ENCODE measurements at places on chromosomes 6 and 20.

DNA sequence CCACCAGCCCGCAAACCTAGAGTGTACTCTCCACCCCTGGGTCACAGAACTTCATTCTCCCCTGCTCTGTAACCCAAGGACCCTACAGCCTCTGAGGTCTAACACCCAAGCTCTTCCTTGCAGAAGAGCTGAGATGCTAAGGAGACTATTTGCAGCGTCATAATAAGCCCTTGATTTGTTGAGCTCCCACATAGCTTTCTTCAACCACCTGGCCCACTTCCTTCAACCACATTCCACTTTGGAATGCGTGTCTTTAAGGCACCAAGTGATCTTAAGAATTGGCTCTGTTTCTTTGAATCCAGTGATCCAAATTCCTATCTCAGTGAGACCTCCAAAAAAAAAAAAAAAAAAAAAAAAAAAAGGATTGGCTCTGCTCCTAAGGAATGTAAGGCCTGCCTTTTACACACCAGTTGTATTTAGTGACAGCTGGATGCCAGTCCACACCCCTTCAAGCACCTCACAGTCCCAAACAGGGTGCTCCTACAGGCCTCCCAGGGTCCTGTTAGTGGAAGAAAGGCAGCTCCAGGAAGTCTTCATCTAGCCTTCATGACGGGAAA, 106.2 kb downstream of the UBE3D start:
- peaks cover 2% of the 10 kb centered on the region for H3K4me1 ChIP-seq
- H3K4me3 ChIP-seq, result no peak overlapping the region
- H3K27me3 ChIP-seq, result no peaks in the 10 kb centered on the region
- H3K27ac ChIP-seq, result no peak overlapping the region
- DNase-seq, result no peak

GRCh38 chr6:158121335-158121734, 46.7 kb downstream of the SERAC1 start:
- no peak overlapping the region for H3K4me3 ChIP-seq
- peaks cover 3% of the 10 kb centered on the region for H3K36me3 ChIP-seq
- no peak overlapping the region for H3K27ac ChIP-seq
- no peaks in the 10 kb centered on the region for H3K4me1 ChIP-seq

DNA sequence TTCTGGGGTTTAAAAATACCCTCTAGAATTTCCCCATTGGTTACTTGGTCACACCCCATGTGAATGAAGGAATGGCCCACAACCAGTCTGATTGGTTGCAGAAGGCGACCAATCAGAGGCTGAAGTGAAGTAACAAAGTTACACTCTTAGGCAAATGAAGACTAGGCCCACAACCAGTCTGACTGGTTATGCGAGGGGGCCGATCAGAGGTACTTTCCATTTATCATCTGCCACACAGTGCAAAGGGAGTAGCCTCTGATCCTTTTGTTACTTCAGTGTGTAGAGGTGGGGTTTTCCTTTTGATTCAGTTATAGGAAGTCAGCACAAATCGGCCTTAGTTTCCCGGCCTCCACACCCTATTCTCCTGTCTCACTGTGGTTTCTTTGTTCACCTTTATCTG, 61.2 kb upstream of the SGK1 start:
- no peak for DNase-seq
- H3K36me3 ChIP-seq, result no peaks in the 10 kb centered on the region
- no peak overlapping the region for H3K4me3 ChIP-seq
- no peaks in the 10 kb centered on the region for H3K27me3 ChIP-seq
- H3K4me1 ChIP-seq, result peaks cover 4% of the 10 kb centered on the region

DNA sequence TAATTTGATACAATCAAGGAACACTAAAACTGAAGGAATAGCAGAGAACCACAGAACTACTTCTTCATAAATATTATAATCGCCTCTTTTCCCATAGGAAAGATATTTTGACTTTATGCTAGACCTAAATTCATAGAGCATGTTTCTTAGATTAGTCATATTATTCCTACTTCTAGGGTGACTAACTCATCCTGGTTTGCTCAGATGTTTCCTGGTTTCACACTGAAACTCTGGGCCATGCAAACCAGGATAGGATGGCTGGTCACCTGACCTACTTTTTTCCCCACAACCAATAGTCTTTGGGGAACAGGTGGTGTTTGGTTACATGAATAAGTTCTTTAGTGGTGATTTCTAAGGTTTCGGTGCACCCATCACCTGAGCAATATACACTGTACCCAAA, 42.8 kb downstream of the MMS22L start:
- no peak for DNase-seq
- no peak overlapping the region for H3K27ac ChIP-seq
- no peaks in the 10 kb centered on the region for H3K27me3 ChIP-seq
- no peaks in the 10 kb centered on the region for H3K4me1 ChIP-seq

DNA sequence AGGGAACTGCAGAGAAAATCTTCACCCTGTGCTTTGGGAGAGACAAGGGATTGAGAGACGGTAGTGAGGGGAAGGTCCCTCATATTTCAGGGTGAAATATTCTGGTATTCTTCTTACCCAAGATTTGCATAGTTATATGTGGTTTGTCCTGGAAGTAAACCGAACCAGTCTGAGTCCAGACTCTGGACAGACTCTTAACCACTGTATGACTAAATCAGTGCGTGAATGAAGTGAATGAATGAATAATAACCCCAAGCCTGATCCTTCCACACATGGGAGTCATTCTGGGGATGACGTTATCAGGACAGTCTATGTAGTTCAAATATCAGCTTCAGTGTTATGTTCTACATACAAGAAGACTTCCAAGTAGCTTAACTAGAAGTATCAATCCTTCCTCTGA, 690.7 kb downstream of the KIF16B start:
- H3K4me3 ChIP-seq, result no peak overlapping the region
- no peaks in the 10 kb centered on the region for H3K4me1 ChIP-seq
- H3K36me3 ChIP-seq, result no peaks in the 10 kb centered on the region
- no peak overlapping the region for H3K27ac ChIP-seq

GRCh38 chr6:39952167-39952566, 17.9 kb upstream of the MOCS1 start:
- H3K27me3 ChIP-seq, result peaks cover 2% of the 10 kb centered on the region
- DNase-seq, result no peak
- no peak overlapping the region for H3K27ac ChIP-seq
- H3K4me3 ChIP-seq, result no peak overlapping the region
- H3K4me1 ChIP-seq, result peaks cover 5% of the 10 kb centered on the region
- no peaks in the 10 kb centered on the region for H3K36me3 ChIP-seq

- no peak overlapping the region for H3K27ac ChIP-seq
- H3K36me3 ChIP-seq, result no peaks in the 10 kb centered on the region
- no peak overlapping the region for H3K4me3 ChIP-seq
- H3K4me1 ChIP-seq, result no peaks in the 10 kb centered on the region
- no peaks in the 10 kb centered on the region for H3K27me3 ChIP-seq
- DNase-seq, result no peak
Measured at GRCh38 chr6:56282391-56282790, 35.0 kb upstream of the COL21A1 start.

DNA sequence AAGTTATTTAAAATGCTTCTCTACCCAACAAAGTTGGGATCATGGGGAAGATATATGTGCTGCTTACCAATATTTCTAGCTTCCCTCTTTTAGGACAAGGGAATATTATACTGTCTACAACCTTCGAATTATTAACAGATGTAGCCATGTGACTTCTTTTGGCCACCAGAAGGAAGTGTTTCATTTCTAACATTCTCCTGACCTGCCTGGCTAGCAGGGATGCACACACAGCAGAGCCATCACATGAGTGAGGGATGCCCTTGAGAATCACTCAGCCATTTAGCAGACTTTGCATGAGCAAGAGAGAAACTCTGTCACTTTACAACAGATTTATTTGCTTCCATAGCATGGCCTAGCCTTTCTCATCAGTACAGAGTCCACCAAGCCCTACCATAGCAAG, 230.7 kb upstream of the MARCKS start:
- H3K27ac ChIP-seq, result no peak overlapping the region
- H3K4me3 ChIP-seq, result no peak overlapping the region
- no peak for DNase-seq

DNA sequence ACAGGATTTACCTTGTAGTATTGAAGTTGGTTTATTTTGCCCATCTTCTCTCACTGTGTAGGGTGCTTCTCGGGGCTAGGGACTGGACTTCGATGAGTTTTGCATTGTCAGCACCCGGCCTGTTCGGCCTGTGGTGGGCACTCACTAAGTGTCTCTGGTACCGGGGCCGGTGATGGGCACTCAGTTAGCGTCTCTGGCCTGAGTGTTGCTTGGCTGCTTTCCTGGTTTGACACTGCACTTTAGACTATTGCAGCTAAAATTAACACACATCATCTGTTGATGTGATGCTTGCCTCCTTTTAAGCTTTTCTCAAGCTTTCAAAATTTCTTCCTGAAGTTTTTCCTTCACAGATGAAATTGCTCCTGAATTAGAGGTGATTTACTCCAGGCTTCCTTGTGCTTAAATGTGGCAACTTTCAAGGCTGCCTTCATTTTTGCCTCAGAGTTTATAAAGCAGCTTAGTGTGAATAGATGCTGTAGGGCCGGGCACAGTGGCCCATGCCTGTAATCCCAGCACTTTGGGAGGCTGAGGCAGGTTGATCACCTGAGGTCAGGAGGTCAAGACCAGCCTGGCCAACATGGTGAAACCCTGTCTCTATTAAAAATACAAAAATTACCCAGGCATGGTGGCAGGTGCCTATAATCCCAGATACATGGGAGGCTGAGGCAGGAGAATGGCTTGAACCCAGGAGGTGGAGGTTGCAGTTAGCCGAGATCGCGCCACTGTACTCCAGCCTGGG, 41.7 kb upstream of the TULP4 start:
- no peaks in the 10 kb centered on the region for H3K27me3 ChIP-seq
- DNase-seq, result no peak
- peaks cover 4% of the 10 kb centered on the region for H3K36me3 ChIP-seq
- H3K4me3 ChIP-seq, result no peak overlapping the region
- H3K27ac ChIP-seq, result no peak overlapping the region
- H3K4me1 ChIP-seq, result peaks cover 4% of the 10 kb centered on the region

DNA sequence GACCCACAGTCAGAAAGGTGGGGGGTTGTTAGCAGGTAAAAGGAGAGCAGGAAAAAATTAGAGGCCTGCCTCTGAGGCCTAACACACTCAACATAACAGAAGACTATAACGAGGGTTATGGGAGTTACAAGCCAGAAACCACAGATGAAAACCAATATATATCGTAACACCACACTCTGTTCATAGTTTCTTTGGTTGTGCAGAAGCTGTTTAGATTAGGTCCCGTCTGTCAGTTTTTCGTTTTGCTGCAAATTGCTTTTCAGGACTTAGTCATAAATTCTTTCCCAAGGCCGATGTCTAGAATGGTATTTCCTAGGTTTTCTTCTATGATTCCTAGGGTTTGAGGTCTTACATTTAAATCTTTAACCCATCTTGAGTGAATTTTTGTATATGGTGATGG, 3.7 kb upstream of the MAP3K5 start:
- peaks cover 6% of the 10 kb centered on the region for H3K27me3 ChIP-seq
- no peaks in the 10 kb centered on the region for H3K36me3 ChIP-seq
- no peak for DNase-seq
- H3K4me1 ChIP-seq, result peaks cover 6% of the 10 kb centered on the region
- no peak overlapping the region for H3K4me3 ChIP-seq
- H3K27ac ChIP-seq, result no peak overlapping the region

DNA sequence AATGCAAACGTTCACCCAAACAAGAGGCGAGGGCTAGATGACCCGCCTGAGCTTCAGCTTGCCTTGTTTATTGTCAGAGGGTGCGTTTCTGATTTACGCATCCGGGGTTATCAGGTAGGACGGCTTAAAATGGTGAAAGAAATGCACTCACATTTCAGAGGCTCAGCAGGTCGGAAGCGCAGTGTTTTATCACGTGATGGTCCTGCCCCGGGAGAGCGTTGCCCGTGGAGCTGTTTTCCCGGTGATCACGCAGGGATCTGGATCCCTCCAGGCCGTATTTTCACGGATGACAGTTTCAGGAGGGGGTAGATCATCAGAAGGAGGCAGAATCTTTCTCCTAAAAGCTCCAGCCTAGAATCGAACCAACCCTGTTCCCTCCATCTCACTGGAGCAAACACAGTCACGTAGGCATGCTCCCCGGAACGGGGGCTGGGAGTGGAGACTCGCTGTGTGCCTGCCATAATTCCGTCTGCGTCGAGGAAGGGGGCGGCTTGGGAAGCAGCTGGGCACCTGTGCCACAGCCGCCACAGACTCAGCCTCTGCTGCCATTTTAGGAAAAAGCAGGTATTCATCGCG, 121.7 kb downstream of the SMOC2 start:
- H3K4me3 ChIP-seq, result no peak overlapping the region
- no peaks in the 10 kb centered on the region for H3K36me3 ChIP-seq
- H3K4me1 ChIP-seq, result no peaks in the 10 kb centered on the region
- no peak for DNase-seq

- H3K27me3 ChIP-seq, result peaks cover 2% of the 10 kb centered on the region
- H3K36me3 ChIP-seq, result no peaks in the 10 kb centered on the region
- no peak overlapping the region for H3K27ac ChIP-seq
- no peak for DNase-seq
- peaks cover 4% of the 10 kb centered on the region for H3K4me1 ChIP-seq
Measured at GRCh38 chr6:166474721-166475565, 92.2 kb upstream of the MPC1 start.

GRCh38 chr6:33507261-33507660, 52.9 kb downstream of the ZBTB9 start:
- peaks cover 3% of the 10 kb centered on the region for H3K4me1 ChIP-seq
- H3K27me3 ChIP-seq, result peaks cover 10% of the 10 kb centered on the region
- H3K27ac ChIP-seq, result no peak overlapping the region
- H3K4me3 ChIP-seq, result no peak overlapping the region
- DNase-seq, result no peak

- H3K4me3 ChIP-seq, result no peak overlapping the region
- H3K27me3 ChIP-seq, result no peaks in the 10 kb centered on the region
- no peaks in the 10 kb centered on the region for H3K4me1 ChIP-seq
- DNase-seq, result no peak
- H3K36me3 ChIP-seq, result no peaks in the 10 kb centered on the region
- no peak overlapping the region for H3K27ac ChIP-seq
Measured at GRCh38 chr20:24911461-24911860, 37.6 kb upstream of the CST7 start.

DNA sequence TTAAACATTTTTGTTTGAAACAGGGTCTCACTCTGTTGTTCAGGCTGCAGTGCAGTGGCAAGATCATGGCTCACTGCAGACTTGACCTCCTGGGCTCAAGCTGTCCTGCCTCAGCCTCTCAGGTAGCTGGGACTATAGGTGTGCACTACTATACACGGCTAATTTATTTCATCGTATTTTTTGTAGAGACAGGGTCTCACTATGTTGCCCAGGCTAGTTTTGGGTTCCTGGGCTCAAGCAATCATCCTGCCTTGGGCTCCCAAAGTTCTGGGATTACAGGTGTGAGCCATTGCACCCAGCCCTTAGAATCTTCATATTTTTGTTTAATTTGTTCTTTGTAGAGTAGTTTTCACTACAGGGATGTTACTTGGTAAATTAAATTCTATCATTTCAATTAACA, 67.1 kb downstream of the SGK1 start:
- no peak overlapping the region for H3K4me3 ChIP-seq
- H3K36me3 ChIP-seq, result no peaks in the 10 kb centered on the region
- H3K27me3 ChIP-seq, result no peaks in the 10 kb centered on the region

DNA sequence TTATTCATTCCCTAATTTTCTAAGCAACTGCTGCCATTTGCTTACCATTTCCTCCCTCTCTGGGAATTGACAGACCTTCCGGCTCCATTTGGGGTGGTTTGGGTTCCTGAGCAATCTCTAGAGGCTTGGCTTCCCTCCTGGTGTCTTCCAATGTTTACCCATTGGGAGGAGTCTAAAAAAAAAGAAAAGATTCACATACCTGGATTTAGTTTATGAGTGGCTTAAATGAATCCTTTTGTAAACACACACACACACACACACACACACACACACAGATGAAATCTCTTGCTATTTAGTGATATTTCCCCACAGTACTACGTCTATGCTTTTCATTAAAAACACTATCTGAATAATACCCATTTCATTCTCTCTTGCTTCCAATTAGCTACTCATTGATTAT, 48.3 kb upstream of the TRAF3IP2 start:
- H3K27ac ChIP-seq, result no peak overlapping the region
- no peaks in the 10 kb centered on the region for H3K27me3 ChIP-seq
- H3K4me1 ChIP-seq, result no peaks in the 10 kb centered on the region
- peaks cover 4% of the 10 kb centered on the region for H3K36me3 ChIP-seq
- no peak for DNase-seq
